NCI-H526 (cell line): ENCODE measurements at places on chromosomes 7 and 10.

DNA sequence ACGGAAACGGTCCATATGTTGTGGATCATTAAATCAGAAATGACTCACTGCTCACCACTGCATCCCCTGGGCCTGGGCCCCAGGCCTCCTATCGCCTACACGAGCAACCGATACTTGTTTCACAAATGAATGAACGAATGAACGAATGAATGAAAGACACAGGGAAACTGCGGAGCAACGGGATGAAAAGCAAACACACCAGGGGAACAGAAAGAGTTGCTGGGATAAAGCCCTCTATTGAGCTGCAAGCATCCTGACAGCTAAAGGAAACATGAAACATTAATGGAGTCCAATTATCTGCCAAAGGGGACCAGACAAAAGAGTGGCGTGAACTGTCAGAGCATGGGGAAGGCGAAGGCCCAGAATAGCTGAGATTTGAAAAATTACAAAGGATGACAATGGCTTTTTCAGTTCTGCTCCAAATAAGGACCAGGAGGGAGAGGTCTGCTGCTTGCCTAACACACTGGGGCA is 92.1 kb downstream of the GRB10 start:
- no peak for DNase-seq

DNA sequence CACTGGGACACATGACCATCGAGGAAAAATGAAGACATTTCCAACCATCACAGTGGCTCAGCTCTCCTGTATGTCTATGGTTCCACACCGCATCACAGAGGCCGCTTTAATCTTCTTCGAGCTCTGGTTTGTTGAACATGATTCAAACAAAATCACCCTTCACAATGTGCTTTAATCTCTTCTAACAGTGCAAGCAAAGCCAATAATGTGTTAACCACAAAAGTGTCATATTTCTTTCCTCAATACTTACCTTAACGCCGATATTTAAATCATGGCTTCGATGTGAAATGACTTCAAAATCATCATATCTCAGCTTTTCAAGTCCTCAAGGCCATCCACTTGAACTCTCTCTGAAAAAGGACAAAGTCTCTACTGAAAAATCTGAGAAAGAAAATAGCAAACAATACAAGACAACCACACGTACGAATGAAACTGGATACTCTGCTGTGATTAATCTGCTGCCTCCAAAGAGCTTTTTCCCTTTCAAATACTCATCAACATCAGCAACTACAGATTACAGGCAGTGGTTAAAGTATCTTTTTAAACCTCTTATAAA is 23.0 kb upstream of the SVIL start:
- no peak for DNase-seq

- DNase-seq: no peak
Observed at GRCh38 chr10:128018691-128019090, 107.5 kb downstream of the MKI67 start.

- DNase-seq: no peak
Observed at GRCh38 chr7:107196834-107197610, 28.2 kb downstream of the HBP1 start.
